ENCODE measurements at places on chromosomes 7 and 10. TPM values are rescaled to one million over a fixed set of nuclear protein-coding genes. Genes with fewer than 3 reads are reported as not detected.

The PTPN20 gene
- not detected for total RNA-seq

The MRPS16 gene
- total RNA-seq = 63.5 TPM

The DLX6 gene
- 0.94 TPM for total RNA-seq

The CCDC71L gene
- total RNA-seq = 45.2 TPM

The EN2 gene
- 3.4 TPM for total RNA-seq

The CRYGN gene
- not detected for total RNA-seq

The WEE2 gene
- not detected for total RNA-seq

The ACSM6 gene
- total RNA-seq = not detected

The SAMD9L gene
- total RNA-seq = 16.8 TPM

The EVX1 gene
- not detected for total RNA-seq
